ENCODE measurements at places on chromosomes 6 and 20.
A peak's percentile ranks its signal among the peaks of the same experiment; 100 is the strongest.

- DNase-seq, result no peak
Measured at GRCh38 chr6:139973669-139974344, 599.4 kb upstream of the CITED2 start.

- no peak for DNase-seq
Measured at GRCh38 chr6:3593161-3593560, 136.3 kb upstream of the SLC22A23 start.

DNA sequence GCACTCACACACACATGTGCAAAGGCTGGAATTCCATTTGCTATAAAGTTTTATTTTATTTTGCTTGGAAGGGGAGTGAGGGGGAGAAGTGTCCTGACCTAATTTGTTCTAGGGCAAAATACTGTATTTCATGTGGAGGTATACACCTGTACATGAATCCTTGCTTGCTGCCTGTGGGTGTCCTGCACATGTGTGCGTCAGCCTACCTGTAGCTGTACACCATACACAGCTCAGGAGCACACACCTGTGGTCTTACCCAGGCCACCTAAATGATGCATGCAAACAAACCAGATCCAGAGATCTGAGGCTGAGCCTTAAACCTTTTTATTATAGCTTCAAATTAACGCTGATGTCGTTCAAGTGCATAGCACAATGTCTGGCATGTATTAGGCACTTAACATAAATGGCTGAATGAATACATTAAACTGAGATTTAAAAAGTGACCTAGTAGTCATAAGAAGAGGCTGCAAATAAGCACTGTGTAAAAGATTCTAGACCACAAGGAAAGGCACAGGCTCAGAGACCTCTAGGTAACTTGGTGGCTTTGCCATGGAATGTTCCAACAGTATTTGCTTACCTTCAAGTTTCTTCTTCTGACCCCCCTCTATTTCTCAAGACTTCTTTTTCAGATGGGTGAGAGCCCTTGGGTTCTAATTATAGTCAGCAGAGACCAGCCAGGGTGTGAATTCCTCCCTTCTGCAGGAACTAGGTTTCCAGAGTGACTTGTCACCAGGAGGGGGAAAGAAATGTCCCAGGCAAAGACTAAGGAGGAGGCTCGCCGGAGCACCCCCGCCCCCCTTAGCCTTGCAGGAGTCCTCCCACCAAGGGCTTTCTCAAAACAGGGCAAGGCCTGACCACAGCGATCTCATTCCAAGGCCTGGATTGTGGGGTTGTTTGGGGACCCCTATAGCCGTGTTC is 13.4 kb downstream of the FOXC1 start:
- no peak for DNase-seq

GRCh38 chr6:41585605-41586004 is 39.4 kb downstream of the FOXP4 start:
- DNase-seq, result no peak

DNA sequence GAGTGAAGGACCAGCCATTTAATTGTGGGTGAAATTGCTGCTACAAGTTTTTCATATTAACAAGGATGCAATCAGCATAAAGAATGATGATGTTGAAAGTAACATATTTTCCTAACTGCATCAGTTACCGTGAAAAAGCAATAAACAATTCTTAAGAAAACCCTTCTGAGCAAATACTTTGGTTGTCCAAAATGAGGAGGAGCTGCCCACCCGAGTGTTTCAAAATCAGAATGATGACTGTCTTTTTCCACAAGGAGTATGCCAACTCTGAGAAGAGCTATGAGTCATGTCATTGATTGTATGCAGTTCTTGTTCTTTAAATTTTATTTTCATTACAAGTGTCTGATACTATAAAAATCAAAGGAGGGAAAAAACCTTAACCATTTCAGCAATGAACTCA is 470.5 kb downstream of the COL12A1 start:
- DNase-seq, result no peak

GRCh38 chr20:41300886-41301285 is 16.6 kb downstream of the ZHX3 start:
- DNase-seq, result no peak

DNA sequence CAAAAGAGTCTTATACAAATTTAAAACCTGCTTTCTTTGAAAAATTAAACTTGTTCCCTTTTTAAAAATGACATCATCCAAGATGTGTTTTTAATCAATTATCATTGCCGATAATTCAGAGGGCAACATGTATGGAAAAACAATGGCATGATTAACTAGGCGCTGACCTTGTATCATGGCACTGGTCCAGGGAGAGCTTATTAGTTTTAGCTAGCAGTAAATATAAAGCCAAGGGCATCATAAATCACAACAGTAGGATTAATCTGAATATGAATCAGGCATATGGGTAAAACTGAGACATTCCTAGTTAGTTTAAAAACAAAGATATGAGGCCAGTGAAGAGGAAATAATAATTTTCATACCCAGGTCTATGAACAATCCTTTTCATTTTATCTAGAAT is 374.0 kb downstream of the HDGFL1 start:
- no peak for DNase-seq

GRCh38 chr6:287489-287860 is 4.8 kb upstream of the DUSP22 start:
- DNase-seq, result no peak

DNA sequence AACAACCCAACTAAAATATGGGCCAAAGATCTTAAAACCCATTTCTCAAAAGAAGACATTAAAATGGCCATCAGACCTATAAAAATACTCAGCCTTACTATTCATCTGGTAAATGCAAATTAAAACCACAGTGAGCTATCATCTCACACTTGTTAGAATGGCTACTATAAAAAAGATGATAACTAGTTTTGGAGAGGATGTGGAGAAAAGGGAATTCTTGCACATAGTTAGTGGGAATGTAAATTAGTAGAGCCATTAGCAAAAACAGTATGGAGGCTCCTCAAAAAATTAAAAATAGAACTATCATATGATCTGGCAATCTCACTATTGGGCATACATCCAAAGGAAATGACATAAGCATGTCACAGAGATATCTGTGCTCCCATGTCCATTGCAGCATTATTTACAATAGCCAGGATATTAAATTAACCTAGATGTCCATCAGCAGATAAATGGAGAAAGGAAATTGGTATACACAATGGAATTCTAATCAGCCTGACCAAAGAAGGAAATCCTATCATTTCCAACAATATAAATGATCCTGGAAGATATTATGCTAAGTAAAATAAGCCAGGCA is 2.9 kb downstream of the SIRPB1 start:
- DNase-seq, result no peak

- no peak for DNase-seq
Measured at GRCh38 chr6:33211136-33211535, 2.8 kb downstream of the RING1 start.

DNA sequence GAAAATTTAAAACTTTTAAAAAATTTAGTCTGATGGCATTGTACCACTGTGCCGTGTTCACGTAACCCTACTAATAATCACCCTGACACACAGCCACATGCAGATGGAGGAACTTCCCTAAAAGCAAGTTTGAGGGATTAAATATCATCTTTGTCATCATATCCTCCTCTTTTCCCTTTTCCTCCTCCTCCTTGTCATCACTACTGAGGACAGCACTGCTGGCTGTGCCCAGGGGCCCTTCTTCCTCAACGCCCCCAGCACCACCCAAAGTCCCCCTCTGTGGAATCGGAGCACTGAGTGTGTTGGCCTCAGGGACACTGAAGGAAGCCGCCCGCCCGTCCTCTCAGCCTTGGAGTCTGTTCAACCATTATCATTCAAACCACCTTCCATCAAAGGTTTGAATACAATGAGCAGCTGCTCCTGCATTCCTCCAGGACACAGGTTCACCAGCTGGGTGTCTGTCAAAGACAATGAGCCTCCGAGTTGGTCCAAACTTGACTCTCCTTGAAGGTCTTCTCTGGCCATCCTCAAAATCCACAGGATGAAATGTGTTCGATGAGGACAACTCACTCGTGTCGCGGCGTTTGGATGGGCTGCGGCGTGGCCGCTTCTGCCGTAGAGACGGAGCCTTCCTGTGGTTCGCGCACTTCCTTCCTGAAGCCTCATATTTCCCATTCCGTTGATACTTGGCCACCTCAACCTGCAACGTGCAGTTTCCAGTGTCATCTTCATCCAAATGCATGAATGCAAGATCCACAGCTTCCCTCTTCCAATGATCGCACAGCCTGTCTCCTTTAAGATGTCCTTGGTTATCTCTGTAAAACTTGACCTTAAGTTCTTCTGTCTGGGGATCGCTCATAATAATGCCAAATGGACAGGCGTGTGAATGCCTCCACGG is 23.3 kb downstream of the NQO2 start:
- peak; percentile 19 for DNase-seq

DNA sequence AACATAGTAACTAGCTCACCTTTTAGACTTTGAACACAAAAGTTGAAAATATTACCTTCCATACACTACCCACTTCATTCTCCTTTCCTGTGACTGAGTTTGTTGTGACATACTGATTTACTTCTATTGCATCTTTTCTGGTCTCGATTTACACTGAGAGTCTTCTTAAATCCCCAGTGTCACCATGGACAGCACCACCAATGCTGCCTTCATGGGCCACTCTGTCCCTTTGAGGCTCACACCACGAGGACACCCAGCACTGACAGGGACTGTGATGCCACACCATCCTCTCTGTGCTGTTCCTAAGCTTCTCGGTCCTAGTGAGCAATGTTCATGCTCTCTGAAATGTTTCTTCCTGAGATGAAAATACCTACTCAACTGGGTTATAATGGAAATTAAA is 337.1 kb upstream of the IRAK1BP1 start:
- DNase-seq, result no peak

DNA sequence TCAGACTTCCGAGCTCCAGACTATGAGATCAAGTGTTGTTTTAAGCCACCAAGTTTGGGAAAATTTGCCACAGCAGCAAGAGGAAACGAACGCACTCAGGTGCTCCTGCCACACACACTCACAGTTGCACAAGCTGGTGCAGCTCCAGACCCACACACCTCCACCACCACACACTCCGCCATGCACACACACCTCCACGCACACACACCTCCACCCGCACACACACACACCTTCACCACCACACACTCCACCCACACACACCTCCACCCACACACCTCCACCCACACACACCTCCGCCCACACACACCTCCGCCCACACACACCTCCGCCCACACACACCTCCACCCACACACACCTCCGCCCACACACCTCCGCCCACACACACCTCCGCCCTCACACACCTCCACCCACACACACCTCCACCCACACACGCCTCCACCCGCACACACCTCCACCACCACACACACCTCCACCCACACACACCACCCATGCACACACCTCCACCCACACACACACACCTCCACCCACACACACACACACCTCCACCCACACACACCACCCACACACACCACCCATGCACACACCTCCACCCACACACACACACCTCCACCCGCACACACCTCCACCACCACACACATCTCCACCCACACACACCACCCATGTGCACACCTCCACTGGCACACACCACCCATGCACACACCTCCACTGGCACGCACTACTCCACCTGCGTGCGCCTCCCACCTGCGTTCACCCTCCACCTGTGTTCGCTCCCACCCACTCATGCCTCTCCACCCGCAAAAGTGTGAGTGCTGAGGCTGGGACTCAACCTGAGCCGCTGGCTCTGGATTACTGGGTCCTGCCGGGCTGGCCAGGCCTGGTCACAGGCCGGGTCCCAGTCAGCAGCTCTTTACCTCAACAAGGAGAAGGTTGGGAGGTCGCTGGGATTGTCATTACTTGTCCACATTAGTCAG is 175.6 kb downstream of the BMP7 start:
- DNase-seq, result no peak

GRCh38 chr6:45314146-45314545 is 14.0 kb upstream of the RUNX2 start:
- DNase-seq, result no peak

DNA sequence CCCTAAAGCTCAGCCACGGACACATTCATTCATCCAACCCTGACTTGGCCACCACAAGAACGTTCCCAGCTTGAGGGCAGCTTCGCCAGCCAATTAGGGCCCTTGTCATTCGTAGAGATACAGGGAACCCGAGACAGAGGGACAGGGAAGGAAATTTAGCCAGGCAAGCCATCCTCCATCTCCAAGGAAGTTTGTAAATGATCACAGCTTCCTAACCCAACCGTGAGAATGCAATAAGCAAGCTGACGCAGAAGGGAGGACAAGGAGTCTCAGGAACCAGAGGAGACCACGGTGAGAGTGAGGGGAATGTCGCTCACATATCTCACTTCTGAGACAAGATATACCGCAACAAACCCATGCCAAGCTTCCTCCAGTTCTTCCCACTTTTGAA is 1.4 kb downstream of the TRAM2 start:
- DNase-seq, result no peak

DNA sequence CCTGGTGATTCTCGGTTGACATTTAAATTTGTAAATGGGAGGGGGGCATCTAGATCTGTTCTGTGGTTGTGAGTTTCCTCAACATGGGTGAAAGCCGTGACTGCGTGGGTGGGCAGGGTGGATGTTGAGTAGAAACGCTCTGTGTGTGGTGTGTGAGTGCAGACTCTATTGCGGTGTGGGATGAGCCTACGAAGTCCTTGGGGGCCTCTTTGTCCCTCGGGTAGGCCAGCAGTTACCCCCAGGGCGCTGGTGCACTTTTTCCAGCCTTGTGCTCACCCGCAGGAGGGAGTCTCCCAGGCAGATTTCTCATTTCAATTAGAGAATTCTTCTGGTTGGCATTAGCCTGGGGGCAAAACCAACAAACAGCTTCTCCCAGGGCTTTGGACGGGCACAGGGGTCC is 10.6 kb downstream of the TOX2 start:
- no peak for DNase-seq

DNA sequence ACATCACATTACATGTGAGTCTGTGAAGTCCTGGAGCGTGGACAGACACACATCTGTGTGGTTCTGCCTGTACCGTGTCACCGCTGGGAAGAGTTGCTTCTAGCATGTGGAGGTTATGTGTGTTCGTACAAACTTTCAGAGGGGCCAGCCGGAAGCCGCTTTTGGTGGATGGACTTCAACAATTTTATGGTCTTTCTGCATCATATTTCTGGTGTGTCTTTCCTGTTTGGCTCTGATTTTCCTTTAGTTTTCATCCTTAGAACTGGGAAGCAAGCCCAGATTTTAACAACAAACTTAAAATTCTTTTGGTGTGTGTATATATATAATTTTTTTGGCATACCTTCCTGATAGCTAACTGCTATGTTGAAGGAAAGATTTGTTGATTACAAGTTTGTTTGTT is 71.2 kb downstream of the TIAM2 start:
- no peak for DNase-seq

DNA sequence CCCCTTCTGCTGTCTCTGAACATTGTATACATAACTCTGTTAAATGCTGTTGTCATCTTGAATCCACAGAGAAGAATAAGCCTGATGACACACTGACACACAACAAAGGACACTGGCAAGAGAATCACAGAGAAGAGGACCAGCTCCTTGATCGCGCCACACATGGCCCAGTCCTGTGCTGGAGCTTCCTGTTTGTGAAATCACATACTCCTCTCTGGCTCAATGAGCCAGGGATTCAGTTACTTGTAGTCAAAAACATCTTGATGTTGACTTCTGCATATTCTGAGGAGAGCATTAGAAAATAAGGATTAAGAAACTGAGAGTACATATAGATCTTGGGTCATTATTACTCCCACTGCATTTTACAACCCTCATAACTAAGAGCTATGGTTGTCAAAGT is 100.1 kb downstream of the EPB41L2 start:
- no peak for DNase-seq

- no peak for DNase-seq
Measured at GRCh38 chr20:49097159-49097558, 51.0 kb downstream of the CSE1L start.

GRCh38 chr20:58900397-58900796 is 47.9 kb downstream of the GNAS start:
- no peak for DNase-seq

GRCh38 chr6:111727041-111727440 is 121.4 kb upstream of the TRAF3IP2 start:
- no peak for DNase-seq

Data from effector CD4-positive, alpha-beta T cell (primary cell).